ENCODE measurements at places on chromosomes 13 and 19.

DNA sequence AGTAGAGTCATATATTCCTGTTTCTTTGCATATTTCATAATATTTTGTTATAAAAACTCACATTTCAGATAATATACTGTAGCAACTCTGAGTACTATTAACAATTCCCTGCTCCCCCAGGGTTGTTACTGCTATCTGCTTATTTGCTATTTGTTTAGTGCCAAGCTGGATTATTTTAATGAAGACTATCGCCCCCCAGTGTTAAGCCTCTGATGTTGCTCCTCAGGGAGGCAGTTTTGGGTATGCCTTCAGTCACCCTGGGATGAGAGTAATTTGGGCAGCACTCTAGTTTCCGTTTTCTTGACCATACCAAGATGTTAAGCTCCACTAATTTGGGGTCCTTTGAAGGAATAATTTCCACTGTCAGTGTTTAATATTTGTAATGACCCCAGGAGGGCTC, 46.0 kb downstream of the MICU2 start:
- peak; percentile 26 for DNase-seq

GRCh38 chr13:103557878-103558277, 491.7 kb upstream of the SLC10A2 start:
- no peak for DNase-seq

DNA sequence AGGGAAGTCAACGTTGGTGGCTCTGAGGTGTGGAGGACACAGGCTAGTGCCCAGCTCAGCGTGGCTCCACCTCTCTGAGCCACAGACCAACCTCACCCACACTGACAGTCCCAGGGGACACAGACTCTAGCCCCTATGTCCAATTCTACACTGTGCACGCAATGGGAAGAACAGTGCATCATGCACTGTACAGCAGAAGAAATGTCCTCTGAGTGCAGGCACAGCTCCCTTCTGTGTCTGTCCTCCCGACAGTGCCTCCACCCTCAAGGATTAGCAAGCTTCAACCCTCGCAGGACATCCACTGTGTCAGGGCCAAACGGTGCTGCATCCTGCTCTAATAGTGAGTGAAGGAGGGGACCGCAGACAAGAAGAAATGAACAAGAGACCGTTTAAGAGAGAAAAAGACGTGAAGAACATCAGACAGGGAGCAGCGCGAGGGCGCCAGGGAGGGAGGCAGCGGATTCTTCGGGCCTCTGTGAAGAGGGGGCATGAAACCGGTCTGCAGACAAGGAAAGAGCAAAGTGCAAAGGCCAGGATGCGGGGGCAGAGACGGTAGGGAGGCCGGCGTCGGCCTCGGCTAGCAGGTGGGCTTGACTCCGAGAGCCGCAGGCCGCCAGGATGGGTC, 681 bp downstream of the ZNF837 start:
- no peak for DNase-seq

GRCh38 chr19:4624733-4625362, 14.5 kb upstream of the TNFAIP8L1 start:
- DNase-seq = peak; percentile 77

DNA sequence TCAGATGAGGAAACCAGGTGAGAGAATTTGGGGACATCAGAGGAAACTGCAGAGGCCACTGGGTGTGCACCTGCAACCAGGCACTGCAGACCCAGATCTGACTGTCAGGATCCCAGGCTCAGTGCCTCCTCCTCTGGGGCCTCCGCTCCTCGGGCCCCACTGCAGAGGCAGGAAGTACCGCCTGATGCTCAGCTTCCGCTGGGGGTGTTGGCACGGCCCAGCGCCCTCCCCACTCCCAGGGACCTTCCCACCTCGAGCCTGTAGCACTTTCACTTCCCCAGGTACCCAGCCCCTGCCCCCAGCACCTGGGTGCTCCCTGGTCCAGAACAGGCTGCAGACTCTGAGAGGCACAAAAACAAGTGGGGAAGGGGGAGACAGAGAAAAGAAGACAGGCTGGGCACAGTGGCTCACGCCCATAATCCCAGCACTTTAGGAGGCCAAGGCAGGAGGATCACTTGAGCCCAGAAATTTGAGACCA, 1.4 kb upstream of the CD37 start:
- DNase-seq = no peak

DNA sequence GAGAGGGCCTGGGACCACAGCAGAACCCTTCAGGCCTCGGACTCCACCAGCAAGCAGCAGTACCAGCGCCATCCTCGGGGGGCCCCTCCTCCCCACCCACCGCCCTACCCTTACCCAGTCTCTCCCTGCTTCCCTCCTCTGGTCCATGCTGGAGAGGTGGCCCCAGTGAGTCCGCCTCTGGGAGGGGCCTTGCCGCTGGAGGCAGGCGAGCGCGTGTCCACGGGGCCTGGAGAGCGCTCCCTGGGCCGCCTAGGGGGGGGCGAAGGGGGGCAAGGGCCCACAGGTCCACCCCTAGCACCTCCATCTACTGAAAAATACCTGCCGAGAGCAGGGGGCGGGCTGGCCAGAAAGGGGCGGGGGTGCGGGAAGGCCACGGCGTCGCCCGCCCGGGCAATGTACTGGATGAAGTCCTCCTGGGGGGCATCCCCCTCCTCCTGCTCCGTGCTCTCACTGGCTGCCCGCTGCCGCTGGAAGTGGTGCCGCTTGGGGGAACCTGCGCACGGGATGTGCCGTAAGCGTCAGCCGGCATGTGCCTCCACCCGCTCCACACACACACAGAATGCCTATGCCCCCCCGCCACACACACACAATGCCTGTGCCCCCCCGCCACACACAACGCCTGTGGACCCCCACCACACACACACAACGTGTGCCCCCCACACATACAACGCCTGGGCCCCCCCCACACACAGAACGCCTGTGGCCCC, 6.9 kb downstream of the CBARP start:
- DNase-seq = peak; percentile 90

GRCh38 chr13:49046519-49046918, 70.8 kb downstream of the FNDC3A start:
- no peak for DNase-seq

DNA sequence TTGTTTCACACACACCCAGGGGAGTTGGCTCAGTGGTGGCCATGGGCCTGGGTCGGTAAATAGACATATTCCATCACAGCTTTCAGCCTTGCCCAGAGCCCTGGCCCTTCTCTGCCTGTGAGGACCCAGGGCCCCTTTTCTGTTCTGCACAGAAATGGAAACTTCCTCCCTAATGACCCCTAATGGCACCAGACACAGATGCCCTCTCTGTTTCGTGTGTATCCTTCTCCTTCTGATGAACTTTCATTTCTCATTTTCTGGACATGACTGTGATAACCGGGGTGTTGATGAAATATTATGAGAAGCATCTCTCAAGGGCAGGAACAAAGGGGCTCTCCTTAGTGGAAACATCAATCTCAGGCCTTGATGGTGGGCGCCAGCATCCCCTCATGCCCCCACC, 12.8 kb downstream of the LILRA1 start:
- DNase-seq = no peak

GRCh38 chr19:1423436-1424191, 14.6 kb upstream of the RPS15 start:
- no peak for DNase-seq

GRCh38 chr19:33304371-33304759, 2.0 kb upstream of the CEBPA start:
- DNase-seq = peak; percentile 53

GRCh38 chr19:13681509-13681908, 82.8 kb upstream of the MRI1 start:
- no peak for DNase-seq

DNA sequence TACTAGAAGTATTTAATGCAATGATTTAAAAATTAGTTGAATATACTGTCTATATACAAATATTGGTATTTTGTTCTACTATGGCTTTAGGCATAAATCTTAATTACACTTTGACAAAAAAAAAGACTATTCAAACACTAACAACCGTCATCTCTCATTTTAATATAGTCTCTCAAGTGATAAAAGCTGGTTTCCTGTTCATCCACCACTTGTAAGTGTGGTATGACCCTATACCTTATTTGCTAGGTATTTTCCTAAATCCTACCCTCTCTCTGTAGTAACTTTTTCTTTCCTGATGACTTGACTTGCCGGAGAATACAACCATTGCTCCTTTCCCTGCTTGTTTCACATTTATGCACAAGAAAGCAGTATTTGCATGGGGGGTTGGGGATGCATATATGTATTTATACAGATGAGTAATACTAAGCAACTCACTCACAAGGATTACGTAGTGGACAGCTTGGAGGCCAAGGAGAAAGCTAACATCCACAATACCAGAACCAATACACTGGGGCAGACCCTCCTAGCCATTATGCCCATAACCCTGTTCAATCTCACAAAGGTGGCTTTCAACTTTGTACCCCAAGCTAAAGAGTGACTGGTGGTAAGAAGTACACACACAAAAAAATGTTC, 12.7 kb upstream of the EFNB2 start:
- DNase-seq = no peak

- no peak for DNase-seq
Observed at GRCh38 chr13:71820699-71821098, 46.3 kb downstream of the DACH1 start.

DNA sequence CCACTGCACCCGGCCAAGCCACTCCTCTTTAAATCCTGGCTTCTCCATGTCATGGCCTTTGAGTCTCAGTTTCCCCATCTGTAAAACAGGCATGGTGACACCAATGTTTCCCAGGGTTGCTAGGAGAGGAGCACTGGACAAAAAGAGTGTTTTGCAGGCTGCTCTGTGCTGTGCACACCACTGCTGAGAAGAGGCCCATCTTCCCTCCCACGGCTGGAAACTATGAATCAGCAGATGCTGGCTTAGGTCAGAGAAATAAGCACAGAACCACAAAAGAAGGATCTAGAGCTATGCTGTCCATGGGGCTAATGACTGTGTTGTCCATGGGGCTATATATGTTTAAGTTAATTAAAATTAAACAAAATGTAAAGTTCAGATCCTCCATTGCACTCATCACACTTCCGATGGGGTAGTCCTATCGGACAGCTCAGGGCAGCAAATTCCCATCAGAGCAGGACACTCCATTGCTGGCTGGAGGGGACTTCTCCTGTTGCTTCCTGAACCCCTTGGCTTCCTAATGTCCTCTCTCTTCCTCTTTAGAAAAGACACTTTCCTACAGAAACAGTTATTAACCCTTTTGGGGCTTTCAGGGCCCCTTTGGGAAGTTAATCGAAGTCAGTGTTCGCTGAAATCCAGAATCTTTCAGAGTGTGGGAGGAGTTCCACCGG, 37.1 kb downstream of the TSHZ3 start:
- no peak for DNase-seq

DNA sequence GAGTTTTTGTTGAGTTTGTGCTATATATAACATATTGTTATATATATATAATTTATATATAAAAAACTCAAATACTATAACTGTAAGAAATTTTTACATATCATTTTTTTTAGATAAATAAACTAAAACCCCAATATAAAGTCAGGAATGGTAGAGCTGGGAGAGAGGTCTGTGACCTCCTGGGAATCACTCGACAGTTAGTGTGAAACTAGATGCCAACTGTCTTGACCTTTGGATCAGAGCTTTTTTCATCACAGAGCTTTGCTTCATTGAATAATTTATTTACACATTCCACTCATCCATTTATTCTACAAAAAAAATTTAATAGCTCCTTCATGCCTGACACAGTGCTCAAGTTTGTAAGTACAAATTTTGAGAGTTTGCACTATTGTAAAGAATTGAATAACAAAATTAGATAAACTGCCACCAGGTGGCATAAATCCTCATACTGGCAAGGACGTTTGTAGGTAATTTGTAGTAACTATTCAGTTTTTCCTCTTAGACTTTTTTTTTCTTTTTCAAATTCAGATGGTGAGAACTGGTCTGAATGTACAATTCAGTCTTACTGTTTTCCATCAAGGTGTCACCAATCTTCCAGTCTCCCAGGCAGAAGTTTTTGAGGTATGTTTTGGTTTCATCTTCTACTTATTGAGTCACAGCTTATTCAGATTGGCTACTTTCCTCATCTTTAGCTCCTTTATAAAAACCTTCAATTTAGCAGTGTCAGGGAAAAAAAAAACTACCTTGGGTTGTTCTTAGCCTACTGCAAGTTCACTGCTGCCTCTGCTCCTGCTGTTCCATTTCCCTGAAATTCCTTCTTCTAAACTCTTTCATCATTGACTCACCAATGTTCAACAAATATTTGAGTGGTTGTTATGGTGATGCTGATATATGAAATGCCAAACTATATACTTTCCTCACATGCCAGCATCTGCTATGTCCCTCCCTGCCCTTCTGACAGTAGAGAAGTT, 28.7 kb downstream of the LACC1 start:
- DNase-seq = peak; percentile 17

GRCh38 chr13:98228661-98229341, 51.7 kb upstream of the RNF113B start:
- no peak for DNase-seq

- DNase-seq = no peak
Observed at GRCh38 chr13:59409211-59409610, 754.5 kb downstream of the DIAPH3 start.

DNA sequence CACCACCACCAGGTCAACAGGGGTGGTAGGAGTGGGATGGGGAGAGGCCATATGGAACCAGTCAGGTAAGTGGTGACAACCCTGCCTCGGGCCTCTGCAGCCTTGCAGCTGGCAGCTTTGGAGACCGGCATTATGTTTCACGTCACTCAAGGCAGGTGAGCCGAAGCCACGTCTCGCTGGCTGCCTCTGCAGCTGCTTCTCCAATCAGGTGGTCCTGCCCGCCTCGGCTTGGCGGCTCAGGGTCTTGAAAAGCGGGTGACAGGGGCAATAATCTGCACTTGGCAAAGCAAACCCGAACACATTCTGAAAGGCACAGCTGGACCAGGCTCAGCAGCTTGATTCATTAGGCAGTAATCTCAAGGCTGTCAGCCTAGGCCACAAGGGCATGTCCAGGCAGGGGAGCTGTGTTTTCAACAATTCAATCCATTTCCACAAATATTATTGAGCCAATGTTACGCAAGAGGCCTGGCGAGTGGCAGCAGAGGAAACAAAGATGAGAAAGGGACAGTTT, 77.4 kb upstream of the PCDH8 start:
- DNase-seq = no peak

- DNase-seq = peak; percentile 59
Observed at GRCh38 chr19:38079926-38080380, 144.1 kb downstream of the DPF1 start.

GRCh38 chr19:50693064-50693975, 26.3 kb downstream of the SHANK1 start:
- peak; percentile 86 for DNase-seq

DNA sequence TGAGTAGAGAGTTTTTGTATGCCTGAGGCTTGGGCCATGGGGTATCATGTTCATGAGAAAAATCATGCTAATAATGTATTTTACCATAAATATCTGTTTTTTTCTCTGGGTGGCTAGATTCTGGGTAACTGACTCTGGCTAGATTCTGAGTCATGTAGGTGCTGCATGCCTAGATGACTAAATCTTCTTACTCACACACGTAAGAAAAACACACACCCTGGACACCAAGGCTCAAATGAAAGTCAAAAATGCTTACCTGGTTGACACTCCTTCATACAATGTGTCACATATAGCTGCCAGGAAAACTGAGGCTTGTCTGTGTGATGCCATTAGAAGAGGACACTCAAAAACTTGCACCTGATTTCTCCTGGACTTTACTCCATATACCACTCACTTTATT, 597.4 kb upstream of the SLITRK1 start:
- no peak for DNase-seq
